ENCODE measurements at places on chromosomes 4 and X.

- no peak for DNase-seq
These were observed 98.7 kb downstream of the GLUD2 start for GRCh38 chrX:121146059-121146628.

DNA sequence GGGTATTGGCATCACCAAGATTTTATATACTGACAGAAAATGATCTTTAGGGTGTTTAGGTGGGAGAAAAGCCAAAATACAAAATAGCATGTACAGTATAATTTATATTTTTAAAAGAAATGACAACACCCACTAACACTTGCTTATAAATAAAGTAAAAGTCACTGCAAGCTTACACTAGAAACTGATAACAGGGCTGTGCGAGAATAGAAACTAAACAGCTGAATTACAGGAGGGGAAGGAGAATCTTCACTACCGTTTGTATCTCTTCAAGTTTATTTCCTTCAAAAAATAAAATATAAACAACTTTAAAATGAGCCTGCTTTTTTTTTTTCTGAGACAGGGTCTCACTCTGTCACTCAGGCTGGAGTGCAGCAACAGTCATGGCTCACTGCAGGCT is 22.8 kb downstream of the GRSF1 start:
- DNase-seq = no peak

GRCh38 chr4:161466316-161466715 is 697.5 kb downstream of the FSTL5 start:
- DNase-seq = no peak

DNA sequence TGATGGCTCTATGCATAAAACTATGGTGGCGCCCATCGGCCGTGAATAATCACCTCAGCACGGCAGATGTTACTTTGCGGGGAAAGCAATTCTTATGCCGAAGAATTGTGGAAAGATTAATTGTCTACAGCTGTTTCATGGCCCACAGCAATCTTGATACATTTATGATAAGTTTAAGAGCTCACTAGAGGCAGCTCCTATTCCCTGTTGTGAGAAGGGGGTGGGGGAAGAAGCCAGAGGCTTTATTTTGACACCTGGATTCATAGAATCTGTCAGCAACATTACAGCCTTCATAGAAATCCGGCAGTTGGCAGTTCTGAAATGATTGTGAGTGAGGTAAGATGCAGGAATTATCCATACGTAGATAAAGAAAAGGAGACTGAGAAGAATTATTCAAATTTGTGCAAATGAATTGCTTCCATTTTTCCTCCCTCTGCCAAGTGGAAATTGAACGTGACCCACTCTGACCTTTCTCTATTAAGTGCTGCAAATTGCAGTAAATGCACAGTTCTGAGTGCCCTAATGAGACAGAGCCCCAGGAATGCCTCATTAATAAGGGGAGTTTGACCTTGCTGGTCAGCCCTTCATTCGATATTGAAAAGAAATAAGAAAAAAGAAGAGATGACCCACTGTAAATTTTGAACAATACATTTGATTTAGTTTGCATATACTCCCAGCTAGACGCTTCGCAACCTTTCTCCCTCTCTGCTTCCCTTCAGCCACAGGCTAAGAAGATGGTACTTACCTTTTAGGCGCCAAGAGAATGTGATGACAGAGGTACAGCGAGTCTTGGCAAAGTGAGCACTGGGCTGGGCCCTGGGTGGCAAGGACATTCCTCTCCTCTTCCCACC is 188.8 kb downstream of the GPAT3 start:
- DNase-seq = no peak

- no peak for DNase-seq
These were observed 87.3 kb upstream of the ANXA3 start for GRCh38 chr4:78464265-78464664.

DNA sequence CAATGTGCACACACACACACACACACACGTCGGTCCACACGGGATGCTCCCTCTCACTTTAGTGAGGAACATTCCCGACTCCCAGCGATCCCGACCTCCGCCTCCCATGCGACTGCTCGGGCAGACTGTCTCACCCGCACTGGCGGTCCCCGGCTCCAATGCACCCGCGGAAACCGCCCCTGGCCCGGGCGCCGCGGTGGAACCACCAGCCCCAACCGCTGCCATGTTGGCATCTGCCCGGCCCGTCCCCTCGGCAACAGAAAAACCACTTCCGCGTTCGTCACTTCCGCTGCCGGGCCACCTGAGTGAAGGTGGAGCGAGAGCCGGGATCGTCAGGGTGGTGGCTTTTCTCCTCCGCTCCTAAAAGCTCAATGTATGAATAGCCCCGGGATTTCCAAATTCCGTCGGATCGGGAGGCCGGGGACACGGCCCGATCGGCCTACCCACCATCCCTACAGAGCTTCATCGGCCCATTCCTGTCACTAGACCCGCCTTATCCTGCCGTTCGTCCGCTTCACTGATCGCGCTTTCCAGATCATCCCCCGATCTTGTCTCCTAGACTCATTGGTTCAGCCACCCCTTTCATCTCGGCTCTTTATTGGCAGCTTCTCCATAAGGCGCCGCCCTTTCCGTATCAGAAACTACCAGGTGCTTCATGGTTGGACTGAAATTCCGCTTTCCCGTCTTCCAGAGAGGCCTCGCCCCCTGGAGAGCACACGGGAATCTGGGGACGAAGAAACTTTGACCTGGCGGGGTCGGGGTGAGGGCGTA is at the start of gene SLC35A2:
Gene SLC35A2 (minus strand): TSS at position 235 of the 771 bp plus-strand sequence. CDS start 10 bp downstream, at position 225.
- DNase-seq = peak; percentile 85

DNA sequence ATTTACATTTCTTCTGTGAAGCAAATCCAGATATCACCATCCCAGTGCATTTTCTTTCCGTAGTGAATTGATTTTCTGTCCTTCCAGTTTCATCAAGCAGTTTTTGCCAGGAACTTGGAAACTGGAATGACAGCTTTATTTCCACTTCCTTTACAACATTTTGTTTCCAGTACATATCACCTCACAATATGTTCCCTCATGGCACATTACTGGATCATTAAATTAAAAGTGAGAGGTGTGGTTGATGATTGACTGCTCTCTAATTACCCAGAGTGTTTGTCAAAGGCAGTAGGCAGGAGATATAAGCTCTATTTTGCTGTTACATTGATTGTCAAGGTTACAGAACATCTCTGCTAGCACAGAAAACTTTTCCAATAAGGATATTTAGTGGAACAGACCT is 22.3 kb upstream of the ACE2 start:
- DNase-seq = no peak

- no peak for DNase-seq
These were observed 133.0 kb upstream of the TMLHE start for GRCh38 chrX:155745792-155746191.

- no peak for DNase-seq
These were observed 342.0 kb downstream of the GBA3 start for GRCh38 chr4:23034731-23035130.

DNA sequence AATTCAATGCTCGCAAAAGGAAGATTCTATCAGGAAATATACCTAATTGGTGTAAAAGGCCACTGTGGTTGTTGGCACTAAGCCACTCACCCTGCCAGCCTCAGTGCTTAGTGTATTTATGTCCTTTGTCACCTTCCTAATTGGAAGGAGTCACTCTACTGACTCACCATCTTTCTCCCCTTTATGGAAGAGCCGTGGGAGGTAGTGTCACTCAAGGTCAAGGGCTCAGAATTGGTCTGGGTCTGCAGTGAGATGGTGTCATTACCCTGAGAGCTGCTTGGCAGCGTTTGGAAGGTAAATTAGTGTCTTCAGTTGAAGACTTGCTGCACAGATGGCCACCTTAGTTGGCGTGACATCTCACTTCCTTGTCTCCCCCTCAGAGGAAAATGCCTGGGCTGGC is 41.7 kb upstream of the CDKN2AIP start:
- DNase-seq = no peak

GRCh38 chrX:794311-794710 is 163.7 kb downstream of the SHOX start:
- no peak for DNase-seq

DNA sequence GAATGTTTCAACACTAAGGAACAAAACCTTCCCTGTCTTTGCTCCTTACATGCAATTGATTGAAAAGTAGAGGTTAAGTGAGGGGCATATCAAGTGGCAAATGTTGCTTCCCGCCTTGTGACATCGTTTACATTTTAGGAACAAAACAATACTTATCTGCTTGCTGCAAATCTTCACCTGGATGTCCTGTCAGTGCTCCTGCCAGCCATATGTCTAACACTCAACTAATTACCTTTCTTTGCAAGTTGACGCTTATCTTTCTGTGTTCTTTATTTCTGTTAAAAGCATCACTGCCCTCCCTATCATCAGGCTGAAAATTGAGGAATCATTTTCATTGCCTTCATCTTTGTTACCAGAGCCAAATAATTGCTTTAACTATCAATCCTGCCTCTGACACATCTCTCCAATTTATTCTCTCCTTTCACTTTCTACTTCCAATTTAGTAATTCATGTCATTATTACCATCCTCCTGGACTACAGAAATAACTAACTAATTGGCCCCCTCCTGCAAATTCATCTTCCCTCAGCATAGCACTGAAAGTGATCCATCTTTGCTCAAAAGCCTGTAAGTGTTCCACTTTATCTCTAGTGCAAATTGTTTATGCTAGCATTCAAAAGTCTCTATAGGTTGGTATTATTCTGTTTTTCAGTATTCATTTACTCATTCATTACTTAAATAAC is 298.7 kb upstream of the ATOH1 start:
- no peak for DNase-seq

DNA sequence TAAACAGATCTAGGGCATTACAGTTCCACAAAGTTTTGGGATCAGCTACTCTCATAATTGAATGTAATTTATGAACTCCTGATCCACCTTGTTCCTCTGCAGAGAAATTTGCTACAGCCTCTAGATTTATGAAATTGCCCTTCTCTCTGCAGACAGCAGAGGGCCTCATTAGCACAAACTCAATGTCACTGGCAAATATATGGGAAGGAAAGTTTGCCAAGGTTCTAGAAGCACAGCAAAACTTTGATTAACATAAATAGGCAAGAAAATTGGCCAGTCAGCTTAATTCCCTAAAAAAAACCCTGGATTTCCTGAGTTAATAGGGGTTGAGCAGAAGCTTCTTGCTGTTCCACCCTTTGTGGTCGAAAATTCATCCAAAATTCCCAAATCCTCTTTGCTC is 31.5 kb downstream of the PRPS1 start:
- DNase-seq = peak; percentile 56

GRCh38 chr4:158208963-158209640 is 1.2 kb upstream of the TMEM144 start:
- DNase-seq = no peak

GRCh38 chr4:160019936-160020335 is 917.1 kb downstream of the RAPGEF2 start:
- DNase-seq = no peak

DNA sequence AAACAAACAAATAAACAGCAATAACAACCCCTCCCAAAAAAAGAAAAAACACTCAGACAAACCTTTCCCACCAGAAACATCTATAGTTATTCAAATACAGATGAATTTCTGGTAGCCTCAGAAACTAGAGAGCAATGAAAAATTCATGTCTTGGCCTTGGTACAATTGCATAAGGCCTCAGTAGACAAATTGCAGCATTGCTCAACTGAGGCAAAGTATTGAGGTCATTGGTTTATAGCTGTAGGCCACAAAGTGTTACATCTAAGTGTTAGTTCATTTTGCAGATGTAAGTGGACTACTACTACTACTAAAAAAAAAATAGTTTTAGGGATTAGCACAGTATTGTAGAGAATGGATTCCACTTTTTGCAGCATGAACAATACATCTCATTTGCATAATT is 2268.3 kb downstream of the ARAP2 start:
- no peak for DNase-seq

GRCh38 chr4:145541346-145541745 is 59.7 kb downstream of the SMAD1 start:
- DNase-seq = no peak

DNA sequence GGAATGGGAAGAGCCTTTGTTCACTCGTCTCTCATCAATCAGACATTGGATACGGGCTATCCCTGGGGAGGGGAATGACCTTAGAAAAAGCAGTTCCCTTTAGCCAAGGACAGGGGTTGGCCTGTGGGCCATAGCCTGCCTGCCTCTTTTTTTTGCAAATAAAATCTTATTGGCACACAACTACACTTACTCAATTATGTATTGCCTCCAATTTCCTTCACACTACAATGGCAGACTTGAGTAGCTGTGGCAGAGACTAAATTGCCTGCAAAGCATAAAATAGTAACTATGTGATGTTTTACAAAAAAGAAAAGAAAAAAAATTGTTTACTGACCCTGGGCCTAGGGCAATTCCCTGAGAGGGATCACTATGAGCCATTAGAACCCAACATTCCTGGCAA is 23.4 kb downstream of the PPP1R2C start:
- DNase-seq = no peak

DNA sequence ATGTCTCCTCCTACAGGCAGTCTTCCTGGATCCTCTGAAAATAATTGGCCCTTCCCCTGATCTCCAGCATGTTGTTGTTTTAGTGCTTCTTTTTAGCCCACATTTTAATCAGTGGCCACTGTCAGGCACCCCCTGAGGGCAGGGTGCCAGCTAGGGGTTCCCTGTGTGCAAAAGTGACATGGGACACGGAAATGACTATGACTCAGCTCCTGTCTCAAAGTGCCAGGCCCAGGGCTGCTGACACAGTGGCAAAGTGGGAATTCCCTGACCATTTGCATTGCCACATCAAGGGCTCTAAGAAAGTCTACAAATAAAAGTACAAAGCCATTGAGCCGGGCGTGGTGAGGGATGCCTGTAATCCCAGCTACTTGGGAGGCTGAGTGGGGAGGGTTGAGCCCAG is 24.8 kb downstream of the HMX1 start:
- no peak for DNase-seq

GRCh38 chr4:56979421-56980072 is 851 bp downstream of the POLR2B start:
- DNase-seq = peak; percentile 37

GRCh38 chrX:14802943-14803710 is 69.7 kb downstream of the FANCB start:
- no peak for DNase-seq

GRCh38 chr4:8342651-8343261 is 73.2 kb downstream of the HTRA3 start:
- DNase-seq = no peak

DNA sequence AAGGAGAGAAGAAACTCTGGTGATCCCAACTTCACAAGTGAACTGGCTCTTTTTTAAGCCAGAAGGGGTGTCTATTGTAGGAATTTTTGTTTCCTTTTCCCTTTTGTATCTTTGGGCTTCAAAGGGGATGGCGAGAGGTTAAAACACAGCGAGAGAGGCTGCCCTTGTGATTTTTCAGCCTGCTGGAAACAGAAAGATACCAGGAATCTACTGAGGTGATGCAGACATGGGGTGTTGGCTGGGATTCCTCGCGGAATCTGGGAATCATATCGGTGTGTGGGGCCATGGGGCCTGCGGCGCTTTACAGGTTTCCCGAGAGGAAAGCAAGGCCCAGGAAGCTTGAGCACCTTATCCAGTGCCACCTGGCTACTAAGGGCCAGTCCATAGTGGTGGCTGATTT is 99.4 kb upstream of the STX18 start:
- DNase-seq = no peak

All from CD4-positive, alpha-beta T cell treated with Interleukin-2 at 100 ng/mL for 4 hours (primary cell).